ENCODE measurements at places on chromosomes 7 and 10. TPM values are rescaled to one million over a fixed set of nuclear protein-coding genes. Genes with fewer than 3 reads are reported as not detected.

DNA sequence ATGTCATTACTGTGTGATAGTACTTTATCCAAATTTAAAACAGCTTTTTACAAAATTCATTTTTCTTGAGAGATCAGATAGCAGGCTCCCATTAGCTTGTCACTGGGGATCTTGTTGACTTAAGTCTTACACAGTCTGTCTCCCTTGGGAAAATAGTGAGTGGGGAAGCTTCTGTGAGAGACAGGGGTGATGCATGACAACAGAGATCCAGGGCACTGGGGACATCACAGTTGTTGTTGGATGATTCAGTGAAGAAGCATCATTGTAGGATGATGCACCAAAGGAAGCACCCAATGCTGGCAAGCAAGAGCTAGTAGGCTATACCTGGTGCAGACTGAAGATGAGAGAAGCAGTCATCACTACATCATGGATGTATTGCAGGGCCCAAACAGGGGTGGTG, 284.7 kb downstream of the HDAC9 start:
- no peak for DNase-seq

DNA sequence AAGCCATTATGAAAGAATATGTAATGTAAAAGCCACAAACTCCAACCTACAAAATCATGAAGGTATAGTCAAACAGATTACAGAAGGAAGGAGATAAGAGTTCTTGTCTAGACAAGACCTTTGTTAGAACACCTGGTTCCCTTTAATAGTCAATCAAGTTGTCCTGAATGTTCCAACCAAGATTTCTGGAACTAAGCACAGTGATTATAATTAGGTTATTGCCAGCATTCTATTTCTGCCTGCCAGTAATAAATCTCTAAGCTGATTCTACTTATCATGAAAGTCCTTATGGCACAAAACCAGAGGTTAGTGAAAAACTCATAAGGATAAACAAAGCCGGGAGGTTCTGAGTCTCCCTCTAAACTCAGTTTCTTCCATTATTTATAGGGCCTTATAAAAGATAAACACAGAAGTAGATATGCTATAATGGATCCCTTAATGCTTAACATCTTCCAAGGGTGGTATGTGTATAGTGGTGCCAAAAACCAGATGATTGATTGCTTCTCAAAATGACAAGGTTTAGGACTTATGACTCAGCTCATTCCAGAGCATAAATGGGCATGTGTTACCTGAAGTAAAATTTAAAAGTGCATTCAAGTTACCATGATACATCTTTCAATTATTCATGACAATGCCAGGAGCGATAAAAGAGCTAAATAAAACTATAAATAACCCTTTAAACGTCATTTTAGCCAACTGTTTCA, 237.2 kb downstream of the CSTF2T start:
- DNase-seq = no peak

DNA sequence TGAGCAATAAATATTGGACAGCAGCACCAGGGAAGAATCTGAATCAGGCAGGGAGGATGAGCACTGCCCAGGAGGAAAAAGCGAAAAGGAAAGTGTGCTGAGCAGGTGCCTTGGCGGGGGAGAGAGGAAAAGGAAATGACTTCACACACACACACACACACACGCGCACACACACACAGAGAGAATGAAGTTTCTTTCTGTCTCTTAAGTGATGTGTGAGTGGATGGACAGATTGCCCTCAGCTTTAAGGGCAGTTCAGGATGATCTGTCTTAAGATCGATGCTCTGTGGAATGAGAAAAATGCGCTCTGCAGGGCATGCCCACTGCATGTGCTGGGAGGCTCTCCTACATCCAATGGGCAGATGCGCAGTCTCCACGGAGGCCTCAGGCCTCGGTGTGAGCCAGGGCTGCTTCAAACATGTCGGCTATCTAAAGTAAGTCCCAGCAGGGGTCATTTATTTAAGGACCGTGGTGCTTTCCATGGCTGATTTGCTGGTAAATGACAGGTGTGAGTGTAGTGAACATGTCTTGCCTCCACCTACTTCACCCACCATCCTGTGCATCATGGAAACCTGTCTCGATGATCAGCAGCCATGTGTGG, 2.5 kb upstream of the ACBD5 start:
- no peak for DNase-seq

- no peak for DNase-seq
Observed at GRCh38 chr10:76218035-76218434, 786.6 kb downstream of the LRMDA start.

DNA sequence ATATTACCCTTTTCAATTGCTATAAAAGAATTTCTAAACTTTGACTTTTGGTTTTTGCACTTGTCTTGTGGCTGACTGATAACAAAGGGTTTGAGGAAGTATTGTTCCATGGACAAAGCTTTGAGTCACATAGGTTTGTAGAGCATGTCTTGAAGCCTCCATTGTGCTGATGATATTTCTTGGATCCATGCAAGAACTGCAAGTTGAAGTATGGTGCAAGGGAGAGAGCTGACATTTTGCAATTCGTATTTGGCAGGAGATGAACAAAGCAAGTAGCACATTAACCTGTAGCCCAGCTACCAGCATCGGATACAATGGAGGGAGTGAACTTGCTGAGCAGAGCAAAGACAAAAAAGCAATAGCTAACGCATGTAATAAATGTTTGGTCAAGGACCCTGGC, 23.4 kb downstream of the MGAM2 start:
- no peak for DNase-seq

- no peak for DNase-seq
Observed at GRCh38 chr10:92832998-92833650, 15.2 kb upstream of the EXOC6 start.

DNA sequence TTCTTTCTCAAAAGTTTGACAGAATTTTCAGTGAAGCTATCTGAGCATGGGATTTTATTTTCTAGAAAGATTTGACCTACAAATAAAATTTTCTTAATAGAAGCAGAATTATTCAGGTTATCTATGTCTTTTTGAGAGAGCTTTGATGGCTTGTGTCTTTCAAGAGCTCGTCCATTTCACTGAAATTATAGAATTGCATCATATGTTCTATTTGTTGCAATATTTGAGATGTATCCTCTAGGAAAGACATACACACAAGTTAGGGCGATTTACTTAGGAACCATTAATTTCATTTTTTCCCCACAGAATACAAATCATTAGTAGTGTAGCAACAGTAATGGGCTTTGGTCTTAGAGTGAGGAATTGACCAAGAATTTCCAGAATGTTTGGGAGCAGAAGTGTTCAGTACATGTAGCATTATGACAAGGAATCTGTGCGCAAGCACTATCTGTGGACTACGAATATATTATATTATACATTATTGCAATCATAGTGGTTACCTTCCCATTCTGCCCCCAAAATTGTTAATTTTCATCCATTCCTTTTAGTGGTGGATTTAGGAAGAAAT, 12.8 kb upstream of the COL17A1 start:
- DNase-seq = no peak

GRCh38 chr10:71979692-71980062, 15.5 kb downstream of the CHST3 start:
- DNase-seq = no peak

DNA sequence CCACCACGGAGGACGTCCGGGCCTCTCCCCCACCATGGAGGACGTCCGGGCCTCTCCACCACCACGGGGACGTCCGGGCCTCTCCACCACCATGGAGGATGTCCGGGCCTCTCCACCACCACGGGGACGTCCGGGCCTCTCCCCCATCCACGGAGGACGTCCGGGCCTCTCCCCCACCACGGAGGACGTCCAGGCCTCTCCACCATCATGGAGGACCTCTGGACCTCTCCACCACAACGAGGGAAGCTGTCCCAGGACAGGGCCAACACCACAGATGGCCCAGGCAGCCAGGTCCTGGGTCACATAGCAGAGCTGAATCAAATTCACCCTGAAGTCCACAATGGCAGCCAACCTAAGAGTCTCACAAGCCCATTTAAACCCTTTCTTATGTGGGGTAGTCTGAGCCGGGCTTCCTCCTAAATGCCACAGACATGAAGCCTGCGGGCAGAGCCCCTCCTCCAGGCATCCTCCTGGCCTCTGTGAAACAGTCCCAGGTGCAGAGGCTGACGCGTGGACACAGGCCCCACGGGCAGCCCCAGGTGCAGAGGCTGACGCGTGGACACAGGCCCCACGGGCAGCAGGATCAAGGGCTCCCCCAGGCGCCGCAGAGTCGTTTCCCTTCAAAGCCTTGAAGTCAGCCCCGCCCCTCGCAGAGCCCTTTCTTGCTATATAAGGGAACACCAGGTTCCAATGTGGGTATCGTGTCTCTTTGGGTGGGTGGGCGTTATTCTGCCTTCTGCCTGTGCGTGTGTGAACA, 47.0 kb downstream of the FOXL3 start:
- DNase-seq = no peak

DNA sequence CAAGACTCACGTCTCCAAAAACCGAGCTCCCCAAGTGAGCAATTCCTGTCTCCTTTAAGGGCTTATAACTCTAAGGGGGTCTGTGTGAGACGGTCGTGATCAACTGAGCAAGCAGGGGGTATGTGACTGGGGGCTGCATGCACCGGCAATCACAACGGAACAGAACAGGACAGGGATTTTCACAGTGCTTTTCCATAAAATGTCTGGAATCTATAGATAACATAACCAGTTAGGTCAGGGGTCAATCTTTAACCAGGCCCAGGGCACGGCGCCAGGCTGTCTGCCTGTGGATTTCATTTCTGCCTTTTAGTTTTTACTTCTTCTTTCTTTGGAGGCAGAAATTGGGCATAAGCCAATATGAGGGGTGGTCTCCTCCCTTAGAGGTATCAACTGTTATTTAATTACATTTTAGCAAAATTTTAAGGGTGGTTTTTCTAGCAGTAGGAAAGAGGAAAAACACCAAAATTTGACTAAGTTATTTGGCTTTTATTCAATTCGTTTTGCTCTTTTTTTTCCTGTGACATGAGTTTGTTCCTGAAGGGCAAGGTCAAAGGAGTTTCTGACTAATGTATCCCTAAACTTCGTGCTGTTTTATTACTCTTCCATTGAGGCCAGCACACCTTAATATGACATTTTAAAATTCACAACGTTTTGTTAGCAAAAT, 121.4 kb upstream of the SEC61G start:
- no peak for DNase-seq

DNA sequence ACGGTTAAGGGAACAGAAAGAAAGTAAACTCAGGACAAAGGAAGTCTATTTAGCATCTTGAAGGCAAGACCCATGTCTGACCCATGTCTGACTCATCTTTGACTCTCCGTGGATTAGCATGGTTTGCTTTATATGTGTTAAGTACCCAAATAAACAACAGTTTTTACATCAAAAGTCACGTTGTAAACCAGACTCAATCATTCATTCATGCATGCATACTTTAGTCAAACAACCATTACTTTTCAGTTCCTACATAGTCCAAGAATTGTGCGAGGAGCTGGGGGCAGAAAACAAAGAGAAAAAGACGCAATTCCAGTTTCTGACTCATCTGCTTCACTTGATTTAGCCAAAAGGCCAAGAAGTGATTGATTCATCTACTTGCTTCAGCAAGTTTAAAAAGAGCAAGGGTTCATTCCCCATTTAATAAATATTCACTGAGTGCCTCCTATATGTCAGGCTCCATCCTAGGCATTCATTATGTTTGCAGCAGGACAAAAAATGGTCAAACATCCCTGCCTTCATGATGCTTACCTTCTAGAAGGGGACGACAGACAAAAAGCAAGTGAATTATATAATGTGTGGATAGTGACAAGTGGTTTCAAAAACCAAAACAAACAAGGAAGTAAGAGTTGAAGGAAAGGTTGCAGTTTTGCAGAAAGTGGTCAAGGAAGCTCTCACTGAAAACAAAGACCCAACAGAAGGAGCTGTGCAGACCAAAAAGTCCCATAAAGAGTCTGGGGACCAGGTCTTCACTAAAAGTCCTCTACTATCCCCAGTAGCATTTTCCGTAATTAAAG, 116.2 kb downstream of the FAM107B start:
- no peak for DNase-seq

- DNase-seq = no peak
Observed at GRCh38 chr7:36496576-36496975, 106.9 kb downstream of the ANLN start.

- DNase-seq = no peak
Observed at GRCh38 chr10:128723631-128724205, 597.5 kb upstream of the MKI67 start.

DNA sequence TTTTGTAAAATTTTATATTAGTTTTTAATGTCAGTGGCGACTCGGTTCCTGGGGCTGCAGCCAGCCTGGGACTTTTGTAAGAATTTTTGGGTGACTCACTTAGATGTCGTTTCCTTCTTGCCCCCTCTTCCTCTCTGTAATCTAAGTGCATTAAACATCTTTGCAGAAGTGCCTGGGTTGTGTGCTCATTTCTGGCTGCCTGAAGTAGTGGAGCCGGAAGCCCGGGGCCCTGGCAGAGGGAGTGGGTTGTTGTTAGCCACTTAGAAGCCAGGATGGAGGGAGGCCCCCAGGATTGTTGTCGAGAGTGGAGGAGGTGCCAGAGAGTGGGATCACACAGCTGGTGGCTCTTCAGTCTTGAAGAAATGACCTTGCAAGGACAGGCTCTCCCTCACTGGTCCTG, 11.0 kb upstream of the TRIM8 start:
- DNase-seq = no peak

- no peak for DNase-seq
Observed at GRCh38 chr7:29314148-29314547, 119.6 kb downstream of the CHN2 start.

- DNase-seq = no peak
Observed at GRCh38 chr10:14382022-14382421, 51.3 kb upstream of the FRMD4A start.

DNA sequence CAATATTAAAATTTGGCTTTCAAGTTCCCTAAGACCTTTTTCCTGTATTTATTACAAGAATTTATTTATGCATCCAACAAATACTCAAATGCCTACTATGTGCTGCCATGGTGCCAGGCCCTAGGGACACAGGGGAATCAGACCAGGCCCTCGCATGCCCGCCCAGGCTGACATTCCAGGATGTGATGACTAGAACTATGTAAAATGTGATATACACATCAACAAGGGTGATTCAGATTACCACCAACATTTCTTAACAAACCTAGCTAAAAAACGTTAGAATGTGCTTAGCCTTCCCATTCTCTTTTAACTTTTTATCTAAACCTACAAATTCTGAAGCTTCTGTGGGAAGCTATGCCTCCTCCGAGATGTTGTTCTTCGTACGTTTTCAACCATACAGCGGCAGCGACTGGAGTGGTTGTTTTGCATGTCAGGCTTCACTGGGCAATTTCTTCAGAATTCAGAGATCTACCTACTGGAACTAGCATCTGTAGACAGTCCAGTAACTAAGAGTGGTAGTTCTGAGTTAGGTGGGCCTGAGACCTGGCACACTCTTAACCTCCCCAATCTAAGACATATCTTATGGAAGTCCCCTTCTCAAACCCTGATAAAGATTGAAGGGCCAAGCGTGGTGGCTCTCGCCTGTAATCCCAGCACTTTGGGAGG, 22.1 kb downstream of the GNA12 start:
- DNase-seq = no peak

DNA sequence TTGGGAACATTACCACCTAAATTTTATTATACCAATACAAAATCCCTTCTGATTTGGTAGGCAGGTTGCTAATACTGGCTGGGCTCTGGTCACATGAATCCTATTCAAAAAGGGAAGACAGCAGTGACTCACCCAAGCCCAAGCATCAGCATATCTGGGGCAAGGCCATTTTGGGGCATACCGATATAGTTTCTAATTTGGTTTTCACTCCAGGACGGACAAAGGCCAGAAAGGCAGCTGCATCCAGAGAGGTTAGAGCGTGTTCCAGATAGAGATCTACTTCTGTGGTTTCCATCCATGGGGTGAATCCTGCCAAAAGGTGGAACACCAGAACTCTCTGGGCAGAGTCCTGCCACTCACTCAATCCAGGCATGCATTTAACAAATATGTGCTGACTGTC, 335.8 kb downstream of the ELMO1 start:
- DNase-seq = no peak

The MMP21 gene
- not detected for total RNA-seq

The MPLKIP gene
- total RNA-seq = 57.2 TPM

The NKX2-3 gene
- total RNA-seq = not detected

The RARRES2 gene
- 254 TPM for total RNA-seq

The PRKAR2B gene
- total RNA-seq = 37.0 TPM

Data from H1 (cell line).